ENCODE measurements at places on chromosomes 7 and 10.

DNA sequence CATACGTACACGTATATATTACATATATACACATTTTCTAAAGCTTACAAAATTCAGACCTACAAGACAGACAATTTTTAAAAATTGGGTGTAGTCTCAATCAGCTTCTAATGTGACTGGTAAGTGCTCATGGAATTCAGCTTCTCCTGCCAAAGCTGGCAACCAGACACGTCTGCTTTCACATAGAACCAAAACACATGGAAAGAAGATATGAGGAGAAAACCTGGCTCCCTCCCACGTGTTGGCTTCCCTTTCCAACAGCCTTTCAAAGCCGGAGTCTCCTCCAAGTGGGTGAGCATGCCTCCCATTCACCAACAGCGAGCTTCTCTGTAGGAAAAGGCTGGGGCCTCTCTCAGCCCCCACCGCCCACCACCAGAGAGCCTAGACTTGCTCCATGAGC lies 33.4 kb downstream of the CDCA7L start:
- DNase-seq, result no peak

DNA sequence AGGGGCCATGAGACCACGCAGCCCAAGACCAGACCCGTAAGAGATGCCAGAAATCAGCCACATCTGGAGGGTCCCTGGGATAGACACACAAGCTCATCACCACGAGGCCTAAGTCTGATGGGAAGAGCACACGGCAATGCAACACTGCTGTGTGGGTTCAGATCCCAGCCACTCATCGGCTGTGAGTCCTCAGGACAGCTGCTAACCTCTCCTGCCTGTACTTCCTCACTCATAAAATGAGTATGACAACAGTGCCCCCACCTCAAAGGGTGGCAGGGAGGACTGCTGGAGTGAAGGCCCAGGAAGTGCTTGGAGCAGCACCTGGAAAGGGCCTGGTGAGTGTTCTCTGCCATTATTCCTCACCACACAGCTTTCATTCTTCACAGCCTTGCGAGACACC lies 60.9 kb downstream of the MAD1L1 start:
- DNase-seq, result no peak

DNA sequence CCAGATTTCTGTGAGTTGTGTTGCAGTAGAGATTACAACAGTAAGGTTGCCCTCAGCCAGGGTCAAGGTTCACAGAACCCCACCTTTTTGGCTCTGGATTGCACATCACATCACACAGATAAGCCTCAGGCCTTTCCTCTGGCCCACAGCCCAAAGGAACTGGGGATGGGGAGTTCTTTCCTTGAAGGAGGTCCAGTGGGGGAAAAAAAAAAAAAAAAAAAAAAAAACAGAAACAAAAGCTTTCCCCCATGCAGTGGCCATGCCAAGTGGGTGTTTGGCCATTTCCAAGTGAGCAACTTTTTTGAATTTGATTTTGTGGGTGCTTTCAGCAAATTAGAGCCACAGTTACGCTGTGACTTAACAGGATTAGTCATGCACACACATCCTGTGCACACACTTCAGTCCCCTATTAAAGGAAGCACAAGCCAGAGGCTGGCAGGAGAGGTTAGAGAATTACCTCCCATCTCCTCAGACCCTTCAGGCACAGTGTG lies 79.3 kb upstream of the NANOS1 start:
- DNase-seq, result no peak

GRCh38 chr7:43456200-43456599 lies 126.7 kb upstream of the STK17A start:
- peak; percentile 15 for DNase-seq

- DNase-seq, result no peak
Measured at GRCh38 chr10:113438652-113439051, 114.2 kb upstream of the HABP2 start.
